Hepatocyte (in vitro differentiated cells): ENCODE measurements at places on chromosomes 13 and 19. TPM values are rescaled to one million over a fixed set of nuclear protein-coding genes. Genes with fewer than 3 reads are reported as not detected.

- no peak for DNase-seq
Observed at GRCh38 chr19:6997679-6998445, 23.4 kb downstream of the MBD3L2B start.

- no peak for DNase-seq
Observed at GRCh38 chr13:93882086-93882651, 597.3 kb downstream of the DCT start.

Gene LILRB1
- total RNA-seq, result not detected in 2 replicates

GRCh38 chr19:6048348-6048747 is 62.0 kb downstream of the RFX2 start:
- DNase-seq, result no peak

Gene ZNF460
- total RNA-seq, result 63.7 and 77.4 TPM in 2 replicates

Gene ZNF562
- 0.24 and 0.87 TPM in 2 replicates for total RNA-seq

DNA sequence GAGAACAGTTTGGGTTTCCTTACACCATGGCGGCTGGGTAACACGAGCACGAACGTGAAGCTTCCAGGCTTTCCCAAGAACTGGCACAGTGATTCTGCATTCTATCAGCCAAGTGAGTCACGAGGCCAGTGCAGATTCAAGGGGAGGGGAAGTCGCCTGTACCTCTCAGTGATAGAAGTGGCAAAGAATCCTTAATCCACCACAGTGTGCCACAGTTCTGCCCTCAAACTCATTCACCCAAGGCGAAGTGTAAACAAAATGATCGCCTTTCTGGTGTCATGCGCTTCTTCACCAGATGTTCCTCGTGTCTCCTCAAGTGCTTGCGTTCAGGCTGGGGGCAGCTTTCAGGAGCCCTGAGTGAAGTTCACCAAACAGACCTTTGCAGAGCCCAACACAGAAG is 24.9 kb upstream of the AMER2 start:
- no peak for DNase-seq

GRCh38 chr19:54502518-54503048 is at the start of gene LAIR2:
TSS of gene LAIR2 (plus strand) at chr19:54502831. CDS start at chr19:54502919, 88 bp downstream.
- no peak for DNase-seq

DNA sequence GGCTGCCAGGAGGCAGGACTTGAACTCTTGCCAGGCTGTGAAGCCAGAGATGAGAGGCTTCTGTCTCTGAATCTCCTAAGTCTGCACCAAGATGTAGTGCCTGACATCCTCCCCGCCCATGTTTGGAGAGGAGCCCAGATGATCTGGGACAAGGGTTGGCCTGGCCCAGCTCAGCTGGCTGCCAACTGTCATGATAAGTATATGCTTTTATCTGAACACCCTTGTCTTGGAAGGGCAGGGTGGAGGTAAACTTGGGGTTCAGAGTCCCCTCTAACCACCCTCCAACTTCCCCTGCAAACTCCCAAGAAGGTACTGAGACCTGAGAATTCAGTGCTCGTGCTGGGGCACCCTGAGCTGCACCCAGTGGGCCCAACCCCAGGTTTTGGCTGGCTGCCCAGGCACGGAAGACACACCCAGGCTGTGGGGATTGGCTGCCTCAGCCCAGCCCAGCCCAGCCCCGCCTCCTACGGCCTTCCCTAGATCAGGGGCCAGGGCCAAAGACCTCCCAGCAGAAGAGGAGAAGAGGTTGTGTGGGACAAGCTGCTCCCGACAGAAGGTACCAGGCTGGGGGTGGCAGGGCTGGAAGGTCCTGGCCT is at the start of gene CYP4F12:
CYP4F12 (plus strand) TSS at position 508 of the 596 bp plus-strand sequence. CDS start 443 bp downstream, outside the sequence.
- DNase-seq, result peak; percentile 11

Gene NCR1
- 0.44 TPM in 1 of 2 replicates, not detected in the other for total RNA-seq

DNA sequence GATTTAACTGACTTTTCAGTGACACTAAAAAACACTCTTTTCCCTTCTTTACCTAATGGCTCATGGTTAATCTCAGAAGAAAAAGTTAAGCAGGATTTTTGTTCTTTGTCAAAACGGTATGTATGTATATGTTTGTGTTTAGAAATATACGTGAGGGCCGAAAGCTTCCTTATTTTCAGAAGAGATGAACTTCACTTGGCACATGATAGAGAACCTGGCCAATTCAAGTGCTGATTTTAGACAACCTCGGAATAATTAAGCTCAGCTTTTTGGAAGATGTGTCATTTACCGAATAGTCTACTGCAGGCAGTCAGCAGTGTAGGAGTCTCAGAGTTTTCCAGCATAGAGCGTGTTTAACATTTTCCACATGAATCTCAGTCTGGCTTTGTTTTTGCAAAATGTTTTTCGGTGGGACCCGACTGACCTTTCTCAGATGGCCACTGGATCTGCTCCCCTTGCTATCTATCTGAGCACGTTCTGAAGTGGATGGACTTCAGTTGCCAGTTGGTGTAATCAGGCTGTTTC is 4.6 kb downstream of the RNASEH2B start:
- no peak for DNase-seq

Gene SLITRK1
- not detected in 2 replicates for total RNA-seq
